Esophagus squamous epithelium (tissue), 5 donors: ENCODE measurements at places on chromosomes 13 and 19. TPM values are rescaled to one million over a fixed set of nuclear protein-coding genes. Genes with fewer than 3 reads are reported as not detected.

Gene ZNF665
- 0.34 TPM for total RNA-seq

Gene PTBP1
- 146 TPM for total RNA-seq

Gene EFNB2
- 15.4 TPM for total RNA-seq

Gene KRTDAP
- 136 TPM for total RNA-seq

Gene SH2D3A
- 32.8 TPM for total RNA-seq

Gene IGSF23
- total RNA-seq = not detected

Gene U2AF2
- total RNA-seq = 111 TPM

Gene KLK11
- 204 TPM for total RNA-seq

Gene COX7A1
- total RNA-seq = 2.0 TPM

Gene CYP2A7
- total RNA-seq = not detected

Gene DIAPH3
- total RNA-seq = 11.1 TPM

Gene PSPN
- 1.1 TPM for total RNA-seq

Gene SARS2
- 27.1 TPM for total RNA-seq

Gene CNFN
- 623 TPM for total RNA-seq

Gene GJB6
- total RNA-seq = 147 TPM
